ENCODE measurements at places on chromosomes 12 and 14.

- no peak for DNase-seq
Observed at GRCh38 chr12:2455410-2455809, 339.4 kb upstream of the FKBP4 start.

- DNase-seq = no peak
Observed at GRCh38 chr12:45801625-45802024, 72.1 kb downstream of the ARID2 start.

DNA sequence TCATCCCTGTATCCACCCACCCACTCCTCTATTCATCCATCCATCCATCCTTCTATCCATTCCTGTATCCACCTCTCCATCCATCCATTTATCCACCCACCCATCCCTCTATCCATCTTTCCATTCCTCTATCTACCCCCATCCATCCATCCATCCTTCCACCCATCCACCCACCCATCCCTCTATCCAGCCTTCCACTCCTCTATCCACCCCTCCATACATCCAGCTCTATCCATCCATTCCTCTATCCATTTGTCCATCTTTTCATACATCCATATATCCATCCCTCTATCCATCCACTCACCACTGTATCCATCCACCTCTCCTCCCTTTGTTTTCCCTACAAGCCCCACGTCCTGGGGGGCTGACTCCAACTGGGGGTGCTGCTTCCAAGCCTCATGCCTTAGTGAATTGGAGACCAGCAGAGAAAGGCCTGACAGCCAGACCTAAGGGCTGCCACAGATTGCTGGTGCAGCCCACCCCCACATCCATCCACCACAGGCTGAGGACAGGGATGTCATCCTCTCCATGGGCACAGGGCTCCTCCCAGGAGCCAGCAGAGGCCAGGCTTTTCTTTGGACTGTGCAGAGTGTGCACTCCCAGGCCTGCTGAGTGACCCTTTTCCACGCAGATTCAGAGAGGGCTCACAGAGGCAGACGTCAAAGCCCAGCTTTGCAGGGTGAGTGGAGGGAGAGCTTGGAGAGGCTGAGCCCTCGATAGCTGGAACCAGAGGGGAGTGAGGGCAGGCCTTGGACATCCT, 18.9 kb upstream of the GPR132 start:
- DNase-seq = no peak

- no peak for DNase-seq
Observed at GRCh38 chr12:108644811-108645120, 11.1 kb upstream of the SELPLG start.

DNA sequence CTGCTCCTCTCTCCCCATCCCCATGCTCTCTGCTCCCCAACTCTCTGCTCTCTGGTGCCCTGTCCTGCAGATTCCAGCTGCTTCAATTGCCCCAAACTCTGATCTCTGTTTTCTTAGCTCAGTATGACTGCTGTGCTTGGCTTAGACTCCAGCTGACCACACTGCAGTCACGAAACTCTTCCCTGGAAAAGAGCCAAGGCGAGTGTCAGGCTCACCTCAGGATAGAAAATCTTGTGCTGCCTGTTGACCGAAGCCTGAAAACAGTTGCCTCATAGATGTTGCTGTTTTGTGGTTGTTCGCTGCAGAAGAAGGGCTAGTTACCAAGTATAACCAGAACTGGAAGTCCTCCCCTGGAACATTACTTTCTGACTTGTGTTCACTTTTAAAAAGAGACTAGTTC, 6.7 kb upstream of the STON2 start:
- DNase-seq = peak; percentile 41

DNA sequence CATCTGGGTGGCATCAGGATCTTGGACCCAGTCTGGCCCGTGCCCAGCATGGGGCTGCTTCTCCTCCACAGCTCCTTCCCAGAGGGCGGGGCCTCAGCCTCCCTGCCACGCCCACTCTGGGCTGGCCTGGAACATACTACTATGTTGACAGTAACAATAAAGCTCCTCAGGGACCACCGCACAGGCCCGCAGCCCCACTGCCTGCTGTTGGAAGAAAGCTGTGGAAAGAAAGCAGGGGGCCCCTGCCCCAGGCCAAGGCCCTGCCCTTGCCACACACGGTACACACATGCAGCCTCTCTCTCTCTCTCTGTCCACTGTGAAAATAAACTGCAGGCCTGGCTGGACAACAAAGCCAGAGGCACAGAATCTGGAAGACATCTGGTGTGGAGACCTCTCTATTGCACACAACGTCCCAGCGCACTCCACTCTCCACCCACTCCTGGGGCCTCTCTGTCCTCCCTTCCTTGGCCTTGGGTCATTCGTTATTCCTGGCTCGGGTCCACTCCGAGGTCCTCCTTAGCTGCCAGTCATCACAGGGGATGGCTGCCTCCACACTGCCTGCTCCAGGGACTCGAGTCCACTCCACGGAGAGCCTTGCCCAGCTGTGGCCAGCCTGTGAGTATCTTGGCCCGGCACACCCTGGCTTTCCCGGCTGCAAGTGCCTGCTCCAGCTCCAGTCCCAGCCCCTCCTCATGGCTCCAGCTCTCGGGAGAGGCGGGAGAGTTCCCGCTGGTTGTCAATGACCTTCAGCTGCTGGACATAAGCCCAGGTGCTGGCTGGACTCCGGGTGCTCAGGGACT, 11.8 kb upstream of the ENDOU start:
- DNase-seq = peak; percentile 35

- no peak for DNase-seq
Observed at GRCh38 chr12:106239241-106239950, 8.4 kb downstream of the CKAP4 start.

Measured in hematopoietic multipotent progenitor cell treated with erythropoietin and hydrocortisone succinate and interleukin-3 and kit ligand, for 4 days (in vitro differentiated cells).